ENCODE measurements at places on chromosomes 3 and 15.

GRCh38 chr3:69216981-69217380 is 94.6 kb upstream of the LMOD3 start:
- DNase-seq = no peak

- no peak for DNase-seq
Measured at GRCh38 chr15:88385078-88385700, 82.0 kb downstream of the MRPL46 start.

- no peak for DNase-seq
Measured at GRCh38 chr15:73787621-73788020, 34.5 kb upstream of the INSYN1 start.

GRCh38 chr3:112476346-112476745 is 22.9 kb downstream of the BTLA start:
- DNase-seq = no peak

- DNase-seq = no peak
Measured at GRCh38 chr3:31946484-31947081, 34.5 kb downstream of the OSBPL10 start.

DNA sequence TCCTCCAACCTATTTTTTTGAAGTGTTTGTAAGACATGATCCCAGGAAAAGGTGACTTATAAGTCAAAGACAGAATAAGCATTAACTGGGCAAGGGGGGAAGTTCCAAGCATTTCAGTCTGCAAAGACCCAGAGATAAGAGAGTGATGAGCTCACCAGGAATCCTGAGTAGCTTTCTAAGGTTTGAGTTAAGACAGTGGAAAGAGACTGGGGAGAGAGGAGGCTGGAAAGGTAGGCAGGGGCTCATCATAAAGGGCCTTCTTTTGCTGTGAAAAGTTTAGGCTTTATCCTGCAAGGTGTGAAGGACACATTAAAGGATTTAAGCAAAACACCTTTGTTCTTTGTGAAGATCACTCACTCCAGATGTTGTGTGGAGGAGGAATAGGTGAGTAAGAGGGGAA is 438.8 kb downstream of the CHL1 start:
- no peak for DNase-seq

All from CD14-positive monocyte (primary cell).